ENCODE measurements at places on chromosomes 2 and 18.
A peak's percentile ranks its signal among the peaks of the same experiment; 100 is the strongest.

DNA sequence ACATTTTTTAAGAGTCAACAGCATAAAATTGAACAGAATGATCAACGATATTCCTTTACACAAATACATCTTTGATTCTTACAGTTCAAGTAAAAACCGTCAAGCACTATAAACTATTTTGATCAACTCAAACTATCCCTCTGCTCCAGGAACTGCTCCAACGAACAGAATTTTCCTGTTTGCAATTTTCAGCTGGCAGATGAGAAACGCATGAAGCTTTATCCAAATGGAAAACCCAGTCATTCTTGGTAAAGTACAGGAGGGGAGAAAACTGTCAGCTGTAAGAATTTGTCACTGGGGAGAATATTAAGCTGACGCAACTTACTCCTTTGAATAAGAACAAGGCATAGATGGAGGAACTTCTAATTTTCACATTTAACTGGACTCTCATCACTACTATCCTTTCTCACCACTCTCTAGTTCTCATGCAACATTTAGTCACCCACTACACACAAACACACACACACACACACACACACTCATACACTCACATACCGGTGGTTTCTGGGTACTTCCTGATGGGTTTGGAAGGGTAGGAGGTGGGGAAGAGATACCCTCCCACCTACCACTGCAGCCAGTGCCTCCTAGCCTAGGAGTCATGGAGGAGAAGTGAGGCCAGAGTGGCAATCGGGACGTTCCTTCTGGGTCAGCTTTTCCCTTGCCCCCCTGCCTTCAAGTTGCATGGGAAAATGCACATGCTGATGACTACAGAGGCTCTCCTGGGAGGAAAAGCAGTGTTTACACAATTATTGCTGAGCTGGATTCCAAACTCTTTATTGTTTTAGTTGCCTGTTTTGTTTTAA is 54.0 kb upstream of the SPATS2L start:
- DNase-seq: no peak

DNA sequence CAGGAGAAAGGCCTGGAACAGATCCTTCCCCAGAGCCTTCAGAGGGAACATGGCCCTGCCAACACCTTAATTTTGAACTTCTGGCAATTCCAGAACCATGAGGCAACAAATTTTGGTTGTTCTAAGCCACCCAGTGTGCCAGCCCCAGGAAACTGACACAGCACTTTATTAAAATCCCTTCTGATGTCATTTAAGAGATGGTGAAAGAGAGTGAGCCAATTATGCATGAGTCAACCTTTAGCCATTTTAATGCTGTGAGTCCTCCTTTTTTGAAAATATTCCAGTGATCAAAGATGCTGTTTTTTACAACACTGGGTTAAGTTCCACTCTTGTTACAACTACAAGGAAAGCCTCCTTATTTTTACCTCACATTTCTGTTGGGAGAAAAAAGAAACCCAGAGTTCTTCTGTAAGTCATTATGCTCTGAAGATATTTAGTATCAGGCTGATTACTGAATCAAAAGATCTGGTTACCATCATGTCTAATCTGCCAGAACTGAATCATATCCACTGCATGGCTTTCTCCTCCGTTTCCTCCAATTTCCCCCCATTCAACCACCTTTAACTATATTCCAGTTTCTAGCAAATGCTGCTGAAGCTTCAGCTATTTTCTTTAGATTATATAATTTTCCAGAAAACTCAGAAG is 235.4 kb downstream of the TXNL1 start:
- DNase-seq: no peak

DNA sequence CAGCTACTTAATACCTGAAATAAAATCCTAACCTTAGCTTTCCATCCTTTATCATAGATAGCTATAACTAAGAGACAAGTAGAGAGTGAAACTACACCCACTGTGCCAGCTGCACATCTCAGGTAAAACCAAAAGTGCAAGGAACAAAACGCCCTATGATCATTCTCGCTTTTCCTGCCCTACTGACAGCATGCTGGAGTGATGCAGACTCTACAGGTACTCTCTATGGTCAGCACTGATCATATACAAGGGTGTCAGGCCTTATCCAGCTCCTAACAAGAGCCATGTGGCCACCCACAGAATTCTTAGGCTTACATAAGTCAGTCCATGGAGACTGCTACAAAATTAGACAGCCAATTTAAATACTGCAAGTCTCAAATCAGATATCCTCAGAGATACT is 45.6 kb downstream of the REV1 start:
- DNase-seq: no peak

- DNase-seq: no peak
Measured at GRCh38 chr2:15667809-15668556, 76.3 kb downstream of the DDX1 start.

GRCh38 chr18:61738042-61738441 is 154.8 kb downstream of the RNF152 start:
- DNase-seq: no peak

DNA sequence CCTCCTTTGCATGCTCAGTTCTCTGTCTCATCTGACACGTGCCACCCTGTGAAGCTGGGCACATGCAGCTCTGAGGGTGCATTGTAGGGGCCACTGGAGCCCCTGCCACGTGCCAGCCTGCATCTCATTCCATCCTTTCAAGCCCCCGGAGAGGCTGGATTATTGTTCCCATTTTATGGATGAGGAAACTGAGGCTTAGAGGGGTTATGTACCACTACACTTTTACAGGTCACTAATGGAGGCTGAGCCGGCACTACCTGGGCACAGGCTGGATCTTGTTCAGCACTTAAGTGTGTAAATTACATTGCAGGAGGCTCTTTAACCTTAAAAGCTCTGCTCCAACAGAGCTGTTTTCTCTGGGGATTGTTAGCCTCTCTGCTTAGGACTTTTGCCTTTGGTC is 47.5 kb downstream of the KCNIP3 start:
- no peak for DNase-seq

DNA sequence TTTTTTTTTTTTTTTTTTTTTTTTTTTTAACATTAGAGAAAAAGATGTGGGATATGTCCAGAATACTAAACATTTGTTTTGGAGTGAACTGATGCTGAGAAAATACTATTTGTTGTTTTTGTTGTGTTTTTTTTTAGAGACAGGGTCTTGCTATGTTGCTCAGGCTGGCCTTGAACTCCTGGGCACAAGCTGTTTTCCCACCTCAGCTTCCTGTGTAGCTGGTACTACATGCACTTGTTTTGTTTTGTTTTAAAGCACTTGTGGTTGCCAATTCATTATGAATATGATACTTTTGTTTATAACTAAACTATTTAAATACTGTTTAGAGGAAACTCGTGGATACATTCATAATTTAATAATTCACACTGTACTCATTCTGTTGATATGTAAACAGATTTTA is 33.4 kb upstream of the DYSF start:
- no peak for DNase-seq

GRCh38 chr2:31049916-31050588 is 88.2 kb downstream of the GALNT14 start:
- DNase-seq: no peak

- DNase-seq: no peak
Measured at GRCh38 chr2:217976301-217976700, 26.5 kb downstream of the TNS1 start.

DNA sequence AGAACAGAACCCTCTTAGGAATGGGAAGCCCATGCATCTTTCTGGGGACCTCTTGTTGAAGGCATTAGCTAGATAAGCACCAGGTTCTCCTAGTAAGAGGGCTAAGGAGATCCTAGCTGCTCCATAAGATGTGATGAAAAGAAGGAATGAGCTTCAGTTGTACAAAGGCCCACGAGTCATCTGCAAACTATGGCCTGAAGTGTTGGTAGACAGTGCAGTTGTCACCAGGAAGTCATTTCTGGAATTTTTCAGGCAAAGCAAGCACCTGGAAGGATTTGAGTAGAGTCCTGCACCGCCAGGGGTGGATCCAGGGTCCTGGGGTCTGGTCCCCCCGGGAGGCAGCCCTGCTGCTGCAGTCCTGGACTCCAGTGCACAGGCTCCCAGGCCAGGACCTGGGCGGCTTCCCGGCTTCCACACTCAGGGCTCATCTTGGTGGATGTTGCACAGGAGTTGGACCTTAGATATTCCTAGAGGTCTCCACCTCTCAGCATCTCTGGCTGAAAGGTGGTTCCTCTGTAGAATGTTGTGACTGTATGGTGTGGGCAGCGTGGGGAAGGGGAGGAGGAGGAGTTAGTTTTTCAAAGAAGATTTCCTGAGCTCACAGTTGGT is 85.3 kb downstream of the LDLRAD4 start:
- DNase-seq: no peak

GRCh38 chr2:83365476-83365875 is 1093.6 kb downstream of the SUCLG1 start:
- no peak for DNase-seq

DNA sequence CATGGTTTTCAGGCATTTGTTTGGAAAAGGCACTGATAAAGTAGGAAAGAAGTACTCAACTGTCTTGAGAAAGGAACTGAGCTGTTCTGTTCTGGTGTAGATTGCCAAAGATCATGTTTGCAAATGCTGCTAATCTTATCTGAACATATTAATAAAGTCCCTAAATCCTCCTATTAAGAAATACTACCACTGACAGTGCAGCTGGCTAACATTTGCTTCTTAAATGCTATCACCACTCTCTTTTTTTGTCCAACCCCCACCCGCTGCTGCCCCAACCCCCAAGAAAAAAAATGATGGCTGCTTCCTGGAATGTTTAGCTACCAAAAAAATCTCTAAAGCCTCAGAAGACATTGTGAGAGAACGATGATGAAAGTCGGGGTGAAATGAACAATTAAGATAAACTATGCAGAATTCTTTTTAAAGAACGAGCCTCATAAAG is 130.7 kb downstream of the CCBE1 start:
- no peak for DNase-seq

- DNase-seq: no peak
Measured at GRCh38 chr2:127657232-127657595, 11.3 kb downstream of the GPR17 start.

DNA sequence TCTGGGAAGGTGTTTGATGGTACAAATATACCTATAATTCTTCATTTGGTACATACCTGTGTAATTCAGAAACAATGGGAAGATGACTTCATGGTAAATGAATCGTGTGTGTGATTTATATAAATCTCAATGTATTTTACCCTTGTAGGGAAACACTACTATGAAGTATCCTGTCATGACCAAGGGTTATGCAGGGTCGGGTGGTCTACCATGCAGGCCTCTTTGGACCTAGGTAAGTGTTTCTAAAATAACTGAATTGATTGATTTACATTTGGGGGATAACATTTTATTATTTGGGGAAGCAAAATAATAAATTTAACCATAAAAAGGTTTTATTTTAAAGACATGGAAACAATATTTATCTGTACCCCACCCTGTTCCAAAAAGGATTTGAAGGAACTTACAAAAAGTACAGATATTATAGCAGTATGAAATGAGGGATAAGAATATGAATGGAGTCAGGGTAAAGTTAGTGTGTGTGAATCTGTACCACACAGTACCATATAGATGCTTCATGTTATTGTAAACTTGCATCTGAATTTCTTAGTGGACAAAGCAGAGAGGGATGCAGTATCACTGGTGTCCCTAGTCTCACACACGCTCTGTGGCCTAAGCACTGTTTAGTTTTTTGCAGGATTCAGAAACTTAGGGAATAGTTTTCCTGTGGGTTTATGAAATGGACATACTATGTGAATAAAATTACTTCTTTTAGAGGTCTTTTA is 11.5 kb downstream of the DDX1 start:
- DNase-seq: no peak

- no peak for DNase-seq
Measured at GRCh38 chr18:29157905-29158304, 981.0 kb upstream of the CDH2 start.

DNA sequence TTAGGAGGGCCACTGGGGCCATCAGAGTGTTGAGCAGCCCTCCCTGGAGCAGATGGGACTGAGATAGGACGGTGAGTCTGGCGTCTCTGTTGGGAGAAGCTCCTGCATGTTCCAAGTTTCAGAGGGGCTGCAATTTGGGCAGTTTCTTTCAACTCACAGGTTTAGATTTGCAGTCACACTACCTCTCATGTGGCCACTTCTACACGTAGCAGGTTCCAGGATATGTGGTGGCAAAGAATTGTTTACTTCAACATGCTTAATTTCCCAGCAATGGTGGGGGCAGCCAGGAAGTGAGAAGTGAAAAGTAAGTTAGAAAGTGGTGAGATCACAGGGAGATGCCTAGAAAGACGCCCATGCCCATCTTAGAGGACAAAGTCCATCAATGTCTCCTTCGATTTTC is 9.3 kb downstream of the NCK2 start:
- no peak for DNase-seq

DNA sequence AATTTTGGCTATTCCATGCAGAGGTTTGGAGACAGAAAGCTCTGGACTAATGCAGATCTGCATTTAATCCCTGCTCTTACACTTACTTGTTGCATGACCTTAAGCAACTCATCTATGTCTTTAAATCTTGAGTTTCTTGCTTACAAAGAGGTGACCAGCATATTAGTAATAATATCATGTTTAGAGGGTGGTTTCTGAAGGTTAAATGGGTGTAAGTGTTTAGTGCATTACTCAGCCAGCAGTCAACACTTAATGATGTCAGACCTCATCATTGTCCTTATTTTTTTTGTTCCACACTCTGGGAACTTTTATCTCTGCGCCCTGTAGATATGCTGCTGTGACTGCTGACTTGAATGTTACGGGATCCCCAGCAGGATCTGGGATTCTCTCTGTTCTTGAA is 1.7 kb downstream of the IL1RL1 start:
- no peak for DNase-seq

DNA sequence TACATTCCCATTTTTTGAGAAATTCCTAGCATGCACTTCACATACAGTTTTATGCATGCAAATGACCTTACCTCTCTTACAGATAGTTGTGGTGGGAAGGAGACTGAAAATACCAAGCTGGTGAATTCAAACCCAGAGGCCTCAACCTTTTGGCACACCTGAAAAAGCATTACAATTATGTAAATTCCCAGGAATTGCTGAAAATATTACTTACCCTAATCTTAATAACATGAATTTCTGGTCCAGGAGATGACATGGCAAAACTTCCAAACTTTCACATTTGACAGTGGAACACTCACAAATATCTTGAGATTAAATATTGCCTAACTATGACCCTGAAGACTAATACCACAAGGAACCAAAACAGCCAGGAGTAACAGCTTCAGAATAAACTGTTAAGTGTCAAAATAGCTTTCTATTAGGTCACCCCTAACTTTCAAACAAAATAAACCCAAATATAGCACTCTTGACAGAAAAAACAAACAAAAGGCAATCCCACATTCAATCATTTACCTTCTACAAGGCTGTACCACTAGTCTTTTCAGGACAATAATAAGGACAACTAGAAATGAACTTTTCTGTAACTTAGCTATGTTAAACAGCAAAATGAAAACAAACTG is 10.9 kb upstream of the PEX13 start:
- peak; percentile 81 for DNase-seq

GRCh38 chr18:8354304-8354703 is 254.9 kb upstream of the RAB12 start:
- DNase-seq: no peak

- DNase-seq: no peak
Measured at GRCh38 chr2:140023291-140023690, 1243.1 kb upstream of the NXPH2 start.

- peak; percentile 88 for DNase-seq
Measured at GRCh38 chr2:31467426-31467825, 52.9 kb upstream of the XDH start.

- DNase-seq: no peak
Measured at GRCh38 chr2:8159211-8159965, 522.5 kb upstream of the ID2 start.

- DNase-seq: no peak
Measured at GRCh38 chr2:211367711-211368110, 811.3 kb downstream of the CPS1 start.

- DNase-seq: no peak
Measured at GRCh38 chr2:143435131-143435530, 305.9 kb downstream of the ARHGAP15 start.

- DNase-seq: no peak
Measured at GRCh38 chr2:184628051-184628450, 29.7 kb downstream of the ZNF804A start.
